ENCODE measurements at places on chromosomes 4 and X.

- no peak for DNase-seq
Measured at GRCh38 chr4:81796790-81797528, 325.3 kb upstream of the RASGEF1B start.

- DNase-seq = no peak
Measured at GRCh38 chr4:173191623-173192041, 23.0 kb downstream of the GALNT7 start.

DNA sequence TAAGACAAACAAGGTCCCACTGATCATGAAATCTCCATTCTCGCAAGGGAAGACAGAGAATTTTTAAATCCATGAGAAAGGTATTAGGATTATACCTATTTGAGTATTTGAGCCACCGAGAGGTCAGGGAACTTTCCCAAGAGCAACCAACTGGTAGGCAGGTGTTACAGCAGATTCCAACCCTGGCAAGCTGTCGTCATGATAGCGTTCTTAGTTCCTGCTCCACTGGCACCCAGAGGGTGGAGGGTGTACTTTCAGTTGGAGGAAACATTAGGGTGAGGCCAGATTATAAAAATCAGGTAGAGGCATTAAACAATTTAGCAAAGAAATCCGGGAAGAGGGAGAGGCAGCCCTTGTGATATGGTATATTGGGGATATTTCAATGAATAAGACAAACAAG is 23.3 kb downstream of the COQ2 start:
- no peak for DNase-seq

- no peak for DNase-seq
Measured at GRCh38 chr4:168028568-168028967, 63.8 kb upstream of the ANXA10 start.
